Left lung (tissue), 14 donors: ENCODE measurements at places on chromosomes 2 and 18.

GRCh38 chr2:210591663-210592062, 35.3 kb downstream of the CPS1 start:
- no peak for DNase-seq

- DNase-seq: peak; percentile 48
Observed at GRCh38 chr2:17879137-17879912, 858 bp downstream of the KCNS3 start.

DNA sequence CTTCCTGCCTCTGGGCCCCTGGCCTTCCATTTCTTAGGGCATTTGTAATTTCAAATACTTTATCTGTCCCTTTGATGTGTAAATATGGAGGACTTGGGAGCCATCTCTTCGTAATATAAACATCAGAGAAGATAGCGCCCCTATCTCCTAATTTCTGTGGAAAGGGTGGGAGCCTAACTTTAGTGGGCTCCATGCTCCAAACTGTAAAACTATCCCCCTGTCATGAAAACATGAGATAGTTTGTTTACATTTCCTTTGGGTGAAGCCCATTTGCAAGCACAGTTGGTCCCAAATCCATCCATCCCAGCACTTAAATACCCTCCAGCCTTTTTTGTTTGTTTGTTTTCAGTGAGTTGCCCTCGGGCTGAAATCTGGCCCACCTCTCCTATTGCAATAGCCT, 782.6 kb upstream of the FSHR start:
- DNase-seq: no peak

DNA sequence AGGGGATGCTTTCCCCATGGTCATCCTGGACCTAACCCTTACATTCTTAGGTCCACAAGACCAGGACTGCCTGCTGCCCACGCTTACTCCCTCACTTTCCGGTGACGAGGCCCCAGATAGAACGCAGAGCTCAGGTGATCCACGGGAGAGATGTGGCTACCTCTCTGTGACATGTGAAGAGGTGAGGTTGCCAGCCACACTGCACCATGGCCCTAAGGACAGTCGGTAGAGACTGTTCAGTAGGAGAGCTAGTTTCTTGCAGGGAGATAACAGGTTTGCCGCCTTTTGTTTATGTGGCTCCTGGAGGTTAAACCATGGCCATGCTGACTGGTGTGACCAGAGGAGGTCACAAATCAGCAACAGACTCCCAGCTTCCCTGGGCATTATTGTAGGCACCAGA, 71.4 kb downstream of the WDSUB1 start:
- DNase-seq: no peak

- DNase-seq: no peak
Observed at GRCh38 chr2:192030289-192030688, 164.4 kb downstream of the TMEFF2 start.

DNA sequence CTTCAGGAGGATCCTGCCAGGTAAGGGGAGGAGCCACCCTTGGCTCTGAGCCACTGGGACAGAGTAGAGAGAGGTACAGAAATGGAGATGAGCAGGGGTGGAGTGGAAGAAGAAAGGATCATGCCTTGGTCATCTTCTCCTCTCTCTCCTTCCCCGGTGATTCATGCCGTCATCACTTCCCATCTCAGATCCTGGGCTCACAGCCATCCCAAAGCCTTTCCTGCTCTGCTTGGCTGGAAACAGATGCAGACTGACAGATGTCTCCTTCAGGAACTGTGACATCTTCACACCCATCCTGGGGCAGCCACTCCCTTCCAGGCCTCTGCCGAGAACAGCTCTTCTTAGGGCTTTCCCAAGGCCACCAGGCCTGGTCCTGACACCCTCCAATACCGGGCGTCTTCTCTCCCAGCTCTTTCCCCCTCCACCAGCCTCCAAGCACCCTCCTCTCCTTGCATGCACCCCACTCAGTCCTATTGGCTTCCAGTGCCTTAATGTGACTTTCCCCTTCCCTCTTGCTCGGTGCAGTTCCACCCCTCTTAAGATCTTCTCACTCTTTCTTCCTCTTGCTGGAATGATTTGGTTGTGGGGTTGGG, 58.3 kb upstream of the TNP1 start:
- DNase-seq: no peak
